ENCODE measurements at places on chromosomes 13 and 19. TPM values are rescaled to one million over a fixed set of nuclear protein-coding genes. Genes with fewer than 3 reads are reported as not detected.

PSG2 gene
- not detected for polyA plus RNA-seq

SCGB2B2 gene
- 0.09 TPM for polyA plus RNA-seq

CCDC194 gene
- not detected for polyA plus RNA-seq

MAB21L1 gene
- not detected for polyA plus RNA-seq

CLDN10 gene
- polyA plus RNA-seq: not detected

VSTM1 gene
- polyA plus RNA-seq: 1.1 TPM

ZC3H13 gene
- polyA plus RNA-seq: 30.8 TPM

GARIN5A gene
- polyA plus RNA-seq: 0.68 TPM

DNA sequence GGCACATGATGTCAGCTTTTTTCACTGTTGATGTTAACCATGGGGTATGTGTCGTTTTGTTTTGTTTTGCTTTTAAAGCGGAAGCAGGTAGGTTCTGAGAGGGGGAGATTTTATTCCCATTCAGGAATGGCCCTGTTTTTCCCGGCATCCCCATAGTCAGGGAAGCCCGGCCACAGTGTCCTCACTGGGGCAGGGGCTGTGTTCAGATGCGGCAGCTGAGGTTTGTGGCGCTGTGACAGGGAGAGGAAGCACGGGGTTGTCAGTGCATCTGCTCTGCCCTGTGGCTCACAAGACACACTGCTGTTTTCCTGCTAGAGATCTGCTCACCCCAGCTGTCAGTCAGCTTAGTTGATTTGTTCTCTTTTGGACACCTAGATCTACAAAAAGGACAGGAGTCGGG, 27.6 kb downstream of the ANKRD27 start:
- no peak for DNase-seq

DNA sequence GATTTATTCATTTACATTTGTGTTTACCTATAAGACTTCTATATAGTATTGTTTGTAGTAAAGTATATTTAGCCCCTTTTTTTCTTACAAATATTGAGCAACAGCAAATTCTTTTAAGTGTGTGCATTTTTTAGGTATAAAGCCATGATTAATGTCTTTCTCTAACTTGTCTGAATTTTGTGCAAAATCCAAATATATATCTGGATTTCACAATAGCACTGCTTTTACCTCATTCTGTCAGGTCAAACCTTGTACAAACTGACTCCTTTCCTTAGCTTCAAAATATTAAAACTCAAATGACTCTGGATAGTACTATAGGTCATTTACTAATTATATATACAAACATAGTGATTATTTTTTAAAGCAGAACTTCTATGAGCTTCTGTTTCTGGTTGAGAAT, 563.0 kb upstream of the SPRY2 start:
- DNase-seq: no peak

GRCh38 chr19:9406798-9407352, 28.5 kb downstream of the ZNF266 start:
- peak; percentile 44 for DNase-seq

- DNase-seq: no peak
Measured at GRCh38 chr13:73996569-73996968, 137.6 kb downstream of the KLF12 start.

DNA sequence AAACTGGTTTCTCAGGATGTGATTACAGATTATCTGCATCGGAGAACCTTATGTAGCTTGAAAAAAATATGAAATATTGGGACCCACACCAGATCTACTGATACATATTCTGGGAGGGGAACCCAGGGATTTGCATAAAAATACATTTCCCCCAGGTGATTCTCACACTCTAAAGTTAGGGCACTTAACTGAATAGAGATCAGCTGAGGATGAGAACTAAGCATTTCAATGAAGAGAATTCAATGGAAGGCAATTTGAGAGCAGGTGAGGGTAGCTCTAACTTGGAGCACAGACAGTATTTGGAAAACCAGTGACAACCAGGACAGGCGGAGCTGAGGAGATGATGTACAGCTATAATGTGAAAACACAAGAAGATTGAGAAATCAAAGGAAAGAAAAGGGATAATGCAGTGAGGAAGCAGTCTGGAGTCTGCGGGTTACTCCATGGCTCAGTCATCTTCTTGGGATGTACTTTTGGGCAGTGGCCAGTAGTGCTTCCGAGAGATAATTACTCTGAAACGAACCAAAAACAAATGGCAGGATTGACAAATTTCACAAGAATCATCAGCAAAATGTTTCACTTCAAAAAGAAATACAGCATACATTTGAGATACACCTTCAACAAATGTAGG, 6.1 kb upstream of the OXGR1 start:
- DNase-seq: no peak

DNA sequence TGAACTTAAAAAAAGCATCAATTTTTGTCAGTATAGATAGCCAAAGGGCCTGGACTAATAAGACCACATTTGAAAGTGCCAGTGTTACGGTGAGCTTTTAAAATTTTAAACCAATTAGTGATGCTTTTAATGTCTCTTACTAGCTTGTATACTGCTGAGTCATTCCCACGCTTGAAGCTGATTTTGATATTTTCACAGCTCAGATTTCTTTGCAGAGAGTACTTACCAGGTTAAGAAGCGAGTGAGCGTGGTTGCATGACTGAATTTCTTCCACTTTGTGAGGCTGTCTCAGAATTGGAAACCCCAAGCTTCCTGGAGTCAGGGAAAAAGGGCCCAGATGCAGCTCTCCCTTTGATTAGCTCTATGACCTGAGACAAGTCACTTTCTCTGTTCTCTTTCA, 74.5 kb upstream of the NBEA start:
- no peak for DNase-seq

GRCh38 chr13:24875566-24875965, 111.6 kb downstream of the RNF17 start:
- DNase-seq: no peak

- no peak for DNase-seq
Measured at GRCh38 chr13:72221276-72221962, 354.4 kb upstream of the DACH1 start.

DNA sequence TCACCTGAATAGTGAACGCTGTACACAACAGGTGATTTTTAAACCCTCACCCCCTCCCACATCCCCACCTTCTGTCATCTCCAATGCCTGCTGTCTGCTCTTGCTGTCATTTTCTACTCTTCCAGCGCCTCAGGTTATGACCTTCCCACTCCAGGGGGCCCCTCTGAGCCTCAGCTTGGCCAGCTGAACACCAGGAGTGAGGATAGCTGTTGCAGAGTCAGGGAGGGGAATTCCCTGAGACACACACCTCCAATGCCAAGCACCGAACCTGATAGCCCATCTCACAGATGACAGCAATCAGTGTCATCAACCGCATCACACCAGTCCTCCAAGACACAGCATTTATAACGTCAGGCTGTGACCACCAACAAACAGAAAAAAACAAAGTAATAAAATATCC, 193.5 kb downstream of the ZNF536 start:
- no peak for DNase-seq

DNA sequence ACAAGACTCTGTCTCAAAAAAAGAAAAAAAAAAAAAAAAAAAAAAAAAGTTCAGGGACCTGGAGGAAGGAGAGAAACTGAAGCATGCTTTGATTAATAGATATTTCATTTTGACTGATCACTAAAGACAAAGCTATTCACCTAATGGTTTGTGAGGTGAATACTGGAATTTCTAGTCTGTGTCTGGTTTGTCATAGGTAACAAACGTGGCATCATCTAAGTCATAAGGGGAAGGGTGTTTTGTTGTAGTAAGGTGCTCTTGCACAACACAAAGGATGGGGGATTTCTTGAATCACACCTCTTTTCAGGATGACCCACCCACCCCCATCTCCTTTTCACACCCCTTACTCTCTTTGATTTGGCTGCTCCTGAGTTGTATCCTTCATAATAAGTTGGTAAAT, 13.8 kb upstream of the ZNF69 start:
- DNase-seq: no peak

- no peak for DNase-seq
Measured at GRCh38 chr13:70253411-70253810, 145.2 kb upstream of the KLHL1 start.

- no peak for DNase-seq
Measured at GRCh38 chr13:31781064-31781463, 41.7 kb downstream of the RXFP2 start.

GRCh38 chr19:3942790-3943409, 10.0 kb downstream of the NMRK2 start:
- no peak for DNase-seq

- no peak for DNase-seq
Measured at GRCh38 chr13:106296723-106297122, 238.7 kb downstream of the EFNB2 start.

GRCh38 chr13:40452741-40453334, 213.6 kb downstream of the FOXO1 start:
- DNase-seq: no peak

DNA sequence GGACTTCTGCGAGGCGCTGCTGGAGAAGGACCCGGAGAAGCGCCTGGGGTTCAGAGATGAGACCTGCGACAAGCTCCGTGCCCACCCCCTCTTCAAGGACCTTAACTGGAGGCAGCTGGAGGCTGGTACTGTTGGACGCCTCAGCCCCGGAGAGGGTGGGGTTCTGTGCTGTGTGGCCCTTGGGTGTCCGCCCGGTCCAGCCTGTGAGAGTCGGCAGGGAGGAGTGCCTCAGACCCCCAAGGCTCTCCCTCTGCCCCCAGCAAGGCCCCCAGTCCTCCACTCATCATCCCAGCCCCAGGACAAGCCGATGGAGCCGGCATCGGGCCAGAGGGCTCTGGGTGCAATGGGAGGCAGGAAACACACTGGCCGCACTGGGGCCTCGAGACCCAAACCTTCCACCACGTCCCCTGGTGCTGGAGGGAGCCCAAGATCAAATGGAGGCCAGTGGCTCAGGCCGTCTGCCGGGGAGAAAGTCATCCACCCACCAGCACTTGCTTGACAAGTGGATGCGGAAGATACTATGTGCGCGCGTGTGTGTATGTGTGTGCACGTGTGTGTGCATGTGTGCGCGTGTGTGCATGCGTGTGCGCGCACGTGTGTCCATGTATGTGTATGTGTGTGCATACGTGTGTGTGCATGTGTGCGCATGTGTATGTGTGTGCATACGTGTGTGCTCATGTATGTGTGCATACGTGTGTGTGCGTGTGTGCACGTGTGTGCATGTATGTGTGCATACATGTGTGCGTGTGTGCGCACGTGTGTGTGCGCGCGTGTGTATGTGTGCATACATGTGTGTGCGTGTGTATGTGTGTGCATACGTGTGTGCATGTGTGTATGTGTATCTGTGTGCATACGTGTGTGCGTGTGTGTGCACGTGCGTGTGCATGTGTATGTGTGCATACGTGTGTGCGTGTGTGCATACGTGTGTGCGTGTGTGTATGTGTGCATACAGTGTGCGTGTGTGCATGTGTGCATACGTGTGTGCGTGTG, 25.8 kb upstream of the TMEM255B start:
- no peak for DNase-seq

GRCh38 chr19:46193678-46194077, 35.9 kb upstream of the IGFL1 start:
- DNase-seq: no peak

GRCh38 chr13:44468874-44469273, 95.2 kb downstream of the SERP2 start:
- no peak for DNase-seq

DNA sequence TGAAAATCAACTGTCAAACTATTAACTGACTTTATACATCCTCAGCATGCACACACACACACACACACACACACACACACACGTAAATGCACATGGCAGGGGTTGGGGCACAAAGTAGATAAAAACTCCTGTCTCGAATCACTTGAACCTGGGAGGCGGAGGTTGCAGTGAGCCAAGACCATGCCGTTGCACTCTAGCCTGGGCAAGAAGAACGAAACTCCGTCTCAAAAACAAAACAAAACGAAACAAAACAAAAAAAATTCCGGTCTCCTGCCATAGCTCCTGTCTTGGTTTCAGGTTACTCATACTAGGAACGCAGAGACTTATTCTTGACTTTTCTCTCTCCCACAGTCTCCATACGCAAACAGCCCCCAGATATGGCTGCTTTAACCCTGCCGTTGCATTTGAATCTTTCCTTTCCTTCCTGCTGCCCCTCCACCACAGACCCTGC, 148.9 kb downstream of the SHISA2 start:
- DNase-seq: no peak

- no peak for DNase-seq
Measured at GRCh38 chr13:51666374-51666773, 82.1 kb downstream of the WDFY2 start.
